Globus pallidus (tissue), 1 donor: ENCODE measurements at places on chromosomes 2 and 18.

DNA sequence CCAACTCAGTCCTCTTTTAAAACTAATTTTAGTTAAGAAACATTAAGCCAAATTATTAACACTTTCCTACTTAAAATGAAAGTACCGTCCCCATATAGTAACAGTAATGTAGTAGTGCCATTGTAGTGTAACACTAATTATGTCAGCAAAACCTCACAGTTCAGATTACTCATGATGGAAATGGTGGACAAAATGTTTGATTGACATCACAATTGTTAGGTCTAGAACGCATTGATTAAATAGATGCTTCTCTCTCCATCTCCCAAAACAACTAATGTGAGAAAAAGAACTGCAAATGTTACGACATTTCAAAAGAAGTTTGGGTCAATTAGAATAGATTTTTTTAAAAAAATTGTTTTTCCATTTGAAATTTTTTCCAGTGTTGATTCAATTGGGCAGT, 1.2 kb upstream of the ATF2 start:
- no peak for DNase-seq

DNA sequence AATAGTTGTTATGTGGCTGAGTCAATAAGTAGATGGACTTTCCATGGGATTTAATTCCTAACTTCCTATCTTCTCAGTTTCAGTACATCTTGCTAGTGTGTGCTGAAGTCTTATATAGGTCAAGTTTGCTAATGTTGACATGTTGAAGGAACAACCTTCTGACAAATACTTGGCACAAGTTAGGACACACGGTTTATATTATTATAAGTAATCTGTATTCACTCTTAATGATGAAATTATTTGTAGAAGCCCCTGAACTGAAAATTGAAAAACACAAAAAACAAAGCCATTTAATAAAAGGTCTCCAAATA, 19.2 kb downstream of the ARL5A start:
- no peak for DNase-seq

- no peak for DNase-seq
These were observed 122.6 kb upstream of the DNAJC10 start for GRCh38 chr2:182593394-182593975.

- no peak for DNase-seq
These were observed 485.2 kb downstream of the TRIB2 start for GRCh38 chr2:13201924-13202323.

DNA sequence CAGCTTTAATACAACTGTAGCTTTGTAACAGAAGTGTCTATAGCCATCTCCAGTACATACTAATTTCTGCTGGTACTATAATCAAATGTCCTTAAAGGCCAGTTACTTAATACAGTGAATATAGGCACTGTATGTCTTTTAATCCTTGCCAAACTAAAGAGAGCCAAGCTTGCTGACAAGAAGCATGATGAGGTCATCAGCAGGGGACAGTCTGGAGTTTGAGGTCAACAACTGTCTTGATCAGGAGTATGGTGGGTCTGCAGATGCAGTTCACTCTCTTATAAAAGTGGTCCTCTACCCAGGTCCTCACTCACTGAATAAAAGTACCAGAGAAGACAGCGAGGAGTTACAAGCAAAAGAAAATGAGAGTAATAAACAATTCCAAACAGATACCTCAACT, 219.1 kb downstream of the WDPCP start:
- no peak for DNase-seq

GRCh38 chr2:203871371-203871983, 3.9 kb downstream of the CTLA4 start:
- no peak for DNase-seq

- peak; percentile 21 for DNase-seq
These were observed 33.0 kb upstream of the BOD1L2 start for GRCh38 chr18:57113799-57114420.

GRCh38 chr2:233456111-233456510, 101.8 kb downstream of the DGKD start:
- no peak for DNase-seq

DNA sequence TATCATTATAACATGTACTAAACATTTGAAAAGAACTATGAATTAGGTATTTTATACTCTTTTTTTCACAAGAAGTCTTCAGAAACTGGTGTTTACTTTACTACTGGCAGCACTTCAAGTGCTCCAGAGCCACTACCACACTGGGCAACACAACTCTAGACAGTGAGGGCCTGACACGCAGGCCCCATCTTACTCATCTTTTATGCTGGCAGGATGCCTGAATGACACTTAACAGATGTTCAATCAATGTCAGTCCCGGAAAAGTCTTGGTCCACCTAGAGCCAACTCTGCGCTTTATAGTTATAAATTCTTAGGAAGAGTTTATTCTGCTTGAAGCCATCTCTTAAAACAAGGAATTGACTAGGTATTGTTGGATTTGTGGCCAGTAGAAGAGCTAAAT, 8.7 kb upstream of the WIPF1 start:
- DNase-seq: no peak

- DNase-seq: no peak
These were observed 24.3 kb downstream of the COA5 start for GRCh38 chr2:98583816-98584618.

DNA sequence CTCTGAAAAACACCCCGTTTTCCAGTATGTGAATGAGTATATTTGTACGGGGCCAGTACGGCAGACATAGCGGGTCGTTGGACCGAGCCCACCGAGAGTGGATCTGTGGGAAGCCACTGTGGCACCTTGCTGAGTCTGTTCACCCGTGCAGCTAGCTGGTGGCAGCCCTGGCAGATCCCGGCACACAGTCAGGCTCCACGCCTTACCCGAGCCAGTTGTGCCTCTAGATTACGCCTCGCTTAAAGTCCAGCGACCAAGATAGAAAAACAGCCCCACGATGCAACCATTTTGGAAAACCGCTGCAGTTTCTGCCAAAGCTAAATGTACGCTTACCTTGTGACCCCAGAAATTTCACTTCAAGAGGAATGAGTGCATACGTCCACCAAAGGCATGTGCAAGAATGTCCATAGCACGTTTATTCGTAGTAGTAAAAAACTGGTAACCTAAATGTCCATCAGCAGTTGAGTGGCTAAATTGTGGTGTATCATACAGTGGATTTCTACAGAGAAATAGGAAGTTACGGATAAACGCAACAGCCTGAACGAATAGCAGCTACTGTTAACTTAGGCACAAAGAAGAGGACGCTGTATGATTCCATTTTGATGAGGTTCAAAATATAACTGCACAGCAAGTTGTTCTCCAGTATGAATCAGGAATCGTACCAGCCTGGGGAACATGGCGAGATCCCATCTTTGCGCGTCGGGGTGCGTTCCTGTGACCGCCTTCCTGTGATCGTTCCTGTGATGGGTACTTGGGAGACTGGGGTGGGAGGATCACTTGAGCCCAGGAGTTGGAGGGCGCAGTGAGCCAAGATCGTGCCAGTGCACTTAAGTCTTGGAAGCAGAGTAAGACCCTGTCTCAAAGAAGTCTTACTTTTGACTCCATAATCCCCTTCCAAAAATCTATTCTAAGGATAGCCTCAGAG, 688 bp upstream of the WDR33 start:
- DNase-seq: no peak

GRCh38 chr18:76565238-76566173, 70.5 kb upstream of the ZNF516 start:
- DNase-seq: peak; percentile 20
